ENCODE measurements at places on chromosomes 13 and 19.

DNA sequence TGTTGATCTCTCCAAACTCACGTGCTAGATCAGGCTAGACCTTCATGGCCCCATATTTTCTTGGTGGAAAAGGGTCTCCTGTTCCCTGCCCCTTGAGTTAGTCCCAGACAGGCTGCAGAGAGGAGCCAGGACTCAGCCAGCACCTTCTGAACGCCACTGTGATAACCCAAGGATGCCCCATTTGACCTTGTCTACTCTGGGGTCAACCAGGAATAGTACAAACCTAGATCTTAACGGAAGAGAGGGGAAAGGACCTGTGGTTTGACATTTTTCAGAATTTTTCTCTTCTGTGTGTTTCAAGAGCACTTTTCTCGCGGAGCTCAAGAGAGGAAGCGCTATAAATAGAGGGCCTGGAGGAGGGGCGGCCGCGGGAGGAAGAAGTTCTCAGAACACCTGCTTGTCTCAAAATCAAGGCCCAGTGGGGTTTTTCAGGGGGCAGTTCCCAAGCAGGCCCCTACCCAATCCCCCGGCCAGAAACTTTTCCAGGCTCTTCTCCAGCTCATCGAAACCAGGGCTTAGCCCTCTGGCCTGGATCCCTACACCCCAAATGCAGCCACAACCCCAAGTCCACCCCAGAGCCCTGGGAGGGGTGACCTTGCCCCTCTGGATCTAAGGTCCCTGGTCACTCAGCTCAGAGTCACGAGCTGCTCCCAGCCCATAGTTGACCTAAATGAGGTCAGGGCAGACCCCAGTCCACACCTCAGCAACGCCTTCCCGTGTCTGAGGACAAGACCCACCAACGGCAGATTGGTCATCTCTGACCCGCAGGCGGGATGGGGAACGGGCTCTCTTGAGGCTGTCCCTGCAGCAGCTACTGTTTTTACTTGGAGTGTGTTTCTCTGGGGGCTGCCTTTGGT, 75.6 kb upstream of the TM9SF2 start:
- DNase-seq, result no peak

- DNase-seq, result no peak
Measured at GRCh38 chr19:29677001-29677817, 11.9 kb downstream of the PLEKHF1 start.

DNA sequence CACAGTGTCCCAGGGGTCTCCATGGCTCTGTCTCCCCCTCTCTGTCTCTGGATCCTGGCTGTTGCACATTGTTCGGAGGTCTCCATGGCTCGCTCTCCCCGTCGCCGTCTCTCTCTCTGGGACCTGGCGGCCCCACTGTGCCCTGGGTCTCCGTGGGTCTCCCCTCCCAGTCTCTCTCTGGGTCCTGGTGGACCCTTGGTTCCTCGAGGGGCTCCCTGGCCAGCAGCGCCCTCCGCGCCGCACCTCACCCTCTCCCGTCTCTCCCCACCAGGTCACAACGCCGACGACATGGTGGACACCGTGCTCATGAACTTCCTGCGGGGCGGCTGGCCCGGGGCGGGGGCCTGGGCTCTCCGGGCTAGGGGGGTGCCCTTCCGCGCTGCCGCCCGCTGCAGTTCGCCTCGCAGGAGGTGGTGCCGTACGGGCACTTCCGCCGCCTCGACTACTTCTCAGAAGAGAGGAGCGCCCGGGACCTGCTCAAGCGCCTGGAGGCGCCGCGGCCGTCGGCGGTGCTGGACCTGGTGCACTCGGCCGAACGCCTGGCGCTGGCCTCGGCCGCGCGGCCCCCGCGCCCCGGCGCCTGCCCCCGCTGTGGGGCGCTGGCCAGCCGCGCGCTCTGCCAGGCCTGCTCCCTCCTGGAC, 29.1 kb downstream of the SIGLEC5 start:
- no peak for DNase-seq

DNA sequence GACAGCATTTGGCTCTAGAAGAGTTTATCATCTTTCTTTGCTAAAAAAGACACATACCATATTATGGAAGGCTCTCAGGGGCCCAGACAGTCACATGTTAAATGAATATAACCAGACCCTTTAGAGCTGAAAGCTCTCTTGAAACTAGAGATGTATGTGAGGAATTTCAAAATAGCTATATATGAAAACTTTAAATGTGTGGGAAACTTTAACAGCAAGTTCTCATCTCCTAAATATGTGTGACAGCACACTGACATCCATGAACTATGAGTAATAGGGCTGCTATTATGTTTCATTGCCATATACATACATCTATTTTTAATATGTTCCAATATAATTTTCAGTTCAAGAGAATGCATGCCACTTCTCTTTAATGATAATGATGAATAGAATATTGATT, 509.5 kb downstream of the GPC6 start:
- DNase-seq, result no peak

- peak; percentile 58 for DNase-seq
Measured at GRCh38 chr19:6632002-6632621, 37.8 kb downstream of the TNFSF14 start.

- DNase-seq, result no peak
Measured at GRCh38 chr19:45171211-45171623, 6.8 kb downstream of the TRAPPC6A start.

DNA sequence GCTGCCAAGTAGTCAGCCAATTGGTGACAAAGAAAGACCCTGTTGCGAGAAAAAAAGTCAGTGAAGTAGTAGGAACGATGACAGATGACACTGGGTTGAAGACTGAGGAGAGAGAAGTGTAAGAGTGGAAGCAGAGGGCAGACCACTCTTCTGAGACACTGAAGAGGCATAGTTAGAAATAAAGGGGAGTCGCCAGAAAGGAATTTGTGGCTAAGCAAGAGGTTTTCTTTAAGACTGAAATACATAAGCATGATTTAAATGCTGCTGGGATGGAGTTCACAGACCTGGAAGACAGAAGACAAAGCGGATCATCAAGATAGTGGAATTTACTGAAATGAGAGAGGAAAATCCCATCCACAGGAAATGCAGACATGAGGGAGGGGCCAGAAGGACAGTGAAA, 56.2 kb upstream of the USPL1 start:
- no peak for DNase-seq

DNA sequence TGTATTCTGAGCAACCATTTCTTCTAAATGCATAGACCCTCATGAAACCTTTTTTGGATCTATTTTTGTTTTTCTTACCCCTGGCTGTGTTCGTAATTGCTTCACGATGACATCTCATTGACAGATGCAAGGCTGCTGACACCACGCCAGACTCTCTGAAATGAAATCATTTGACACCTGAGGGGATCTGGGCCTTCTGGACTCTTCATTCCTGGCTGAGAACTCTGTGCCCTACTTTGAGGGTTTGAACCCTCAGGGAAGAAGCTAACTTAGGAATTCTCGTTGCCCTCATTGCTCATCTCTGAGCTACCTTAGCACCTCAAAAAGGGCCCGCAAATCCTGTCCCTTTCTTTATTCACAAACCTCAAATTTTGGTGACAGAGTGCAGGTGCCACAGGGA, 40.5 kb upstream of the NBEA start:
- no peak for DNase-seq

- DNase-seq, result no peak
Measured at GRCh38 chr13:101332583-101332982, 83.7 kb downstream of the NALCN start.

DNA sequence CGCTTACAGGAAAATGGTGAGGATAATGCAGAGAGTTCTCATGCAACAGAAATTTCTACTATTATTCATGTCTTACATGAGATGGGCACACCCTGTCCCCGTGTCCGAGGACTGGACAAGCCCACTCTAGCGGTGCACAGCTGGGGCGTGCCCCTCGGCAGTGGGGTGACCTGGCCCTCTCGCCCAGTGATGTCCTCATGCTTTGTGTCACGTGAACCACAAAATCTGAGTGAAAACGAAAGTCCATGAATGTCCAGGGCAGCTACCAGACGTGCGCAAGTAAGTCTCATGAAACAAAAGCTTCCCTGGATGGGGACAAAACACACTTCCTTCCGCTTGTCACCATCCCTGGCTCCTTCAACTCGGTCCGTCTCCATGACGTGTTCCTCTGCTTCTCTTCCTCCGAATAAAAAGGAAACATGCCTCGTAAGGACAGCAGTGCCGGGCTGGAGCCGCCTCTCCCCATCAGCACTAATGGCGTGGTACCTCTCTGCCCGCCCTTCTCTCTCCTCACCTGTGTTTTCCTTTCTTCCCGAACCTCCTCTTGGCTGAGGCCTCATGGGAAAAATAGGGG, 45.6 kb downstream of the ANKRD10 start:
- no peak for DNase-seq

DNA sequence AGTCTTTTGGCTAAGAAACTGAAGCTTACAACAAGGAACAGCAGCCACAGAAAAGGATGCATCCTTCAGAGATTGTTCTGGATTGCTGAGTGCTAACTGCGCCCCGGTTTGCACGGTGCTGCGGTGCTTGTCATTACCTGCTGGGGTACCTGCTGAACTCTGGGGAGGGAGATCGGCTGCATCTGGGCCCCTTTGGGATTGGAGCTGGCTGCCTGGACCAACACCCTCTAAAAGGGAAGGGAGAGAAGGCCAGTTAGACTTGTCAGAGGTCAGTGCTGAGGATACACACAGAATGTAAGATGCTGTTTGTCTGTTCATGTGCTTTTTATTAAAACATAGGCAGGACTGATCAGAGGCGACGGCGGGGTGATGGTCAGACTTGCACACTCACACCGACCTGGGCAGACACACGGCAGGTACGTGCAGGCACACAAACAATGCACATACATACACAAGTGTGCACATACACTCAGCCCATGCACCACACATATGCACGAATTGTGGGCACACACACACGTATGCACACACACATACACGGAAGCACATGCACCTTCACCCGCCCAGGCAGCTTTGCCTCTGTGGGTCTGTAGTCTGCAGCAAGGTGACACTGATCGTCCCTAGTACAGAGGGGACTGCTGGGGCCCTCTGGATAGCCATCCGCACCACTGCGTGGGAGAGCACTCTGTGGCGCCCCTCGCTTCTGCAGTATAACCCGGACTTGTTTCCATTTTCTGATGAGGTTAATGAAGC, 66.1 kb downstream of the RFX2 start:
- no peak for DNase-seq

DNA sequence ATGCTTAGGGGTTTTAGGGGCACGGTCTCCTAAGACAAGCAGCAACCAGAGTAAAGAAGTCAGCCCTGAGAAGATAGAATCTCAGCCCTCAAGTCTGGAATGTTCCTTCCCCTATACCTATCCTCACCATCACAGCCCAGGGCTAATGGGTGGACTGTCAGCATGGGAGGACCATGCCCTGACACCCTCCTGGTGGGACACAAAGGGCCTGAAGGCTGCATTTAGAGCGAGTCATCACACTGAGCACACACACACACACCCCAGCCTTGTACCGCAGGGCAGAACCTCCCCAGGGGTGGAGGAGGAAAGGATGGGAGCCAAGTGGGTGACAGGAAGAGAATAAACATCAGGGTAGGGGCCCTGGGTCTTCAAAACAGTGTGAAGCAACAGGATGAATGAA, 174.8 kb upstream of the SERP2 start:
- no peak for DNase-seq

- DNase-seq, result no peak
Measured at GRCh38 chr13:25581351-25581750, 209.6 kb downstream of the ATP8A2 start.

GRCh38 chr19:54317108-54317964, 4.4 kb upstream of the LILRA5 start:
- no peak for DNase-seq

DNA sequence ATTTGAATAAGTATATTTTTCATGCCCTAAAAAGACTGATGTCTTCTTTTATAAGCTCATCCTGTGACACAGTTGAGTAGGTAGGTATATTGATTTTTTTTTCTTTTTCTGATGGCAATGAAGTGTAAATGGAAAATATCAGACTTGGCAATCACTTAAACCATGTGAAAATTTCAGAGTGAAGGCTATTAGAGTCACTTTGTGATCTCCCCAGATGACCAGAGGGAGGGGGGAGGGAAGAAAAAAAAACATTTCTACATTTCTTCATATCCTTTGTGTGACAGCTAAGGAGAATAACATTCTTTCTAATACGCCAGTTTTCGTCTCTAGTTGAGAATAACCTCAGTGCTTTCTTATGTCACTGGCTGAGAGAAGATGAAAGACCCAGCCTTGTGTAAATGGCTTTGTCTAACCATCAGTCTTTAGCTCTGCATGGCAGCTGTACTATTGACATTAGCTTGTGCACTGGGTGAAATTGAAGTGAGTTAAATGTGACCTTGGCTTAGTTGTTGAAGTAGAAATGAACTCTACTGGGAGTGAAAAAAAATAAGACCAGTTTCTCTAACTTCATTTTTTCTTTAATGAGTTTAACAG, 332.1 kb upstream of the DACH1 start:
- no peak for DNase-seq

- no peak for DNase-seq
Measured at GRCh38 chr19:15424121-15424520, 5.3 kb upstream of the AKAP8L start.

DNA sequence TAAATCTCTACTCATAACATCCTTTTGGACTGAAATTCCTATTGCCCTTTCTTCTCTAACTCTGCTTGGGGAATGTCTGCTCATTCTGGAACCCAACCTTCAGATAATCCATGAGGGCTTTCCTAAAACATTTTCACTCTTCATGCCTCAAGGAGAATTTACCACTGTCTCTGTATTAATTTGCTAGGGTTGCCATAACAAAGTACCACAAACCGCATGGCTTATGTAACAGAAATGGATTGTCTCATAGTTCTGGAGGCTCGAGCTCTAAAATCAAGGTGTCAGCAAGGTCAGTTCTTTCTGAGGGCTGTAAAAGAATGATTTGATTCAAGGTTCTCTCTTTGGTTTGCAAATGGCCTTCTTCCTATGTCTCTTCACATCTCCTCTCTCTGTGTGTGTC, 209.7 kb downstream of the LACC1 start:
- DNase-seq, result no peak

- DNase-seq, result no peak
Measured at GRCh38 chr13:59346999-59347723, 816.6 kb downstream of the DIAPH3 start.

DNA sequence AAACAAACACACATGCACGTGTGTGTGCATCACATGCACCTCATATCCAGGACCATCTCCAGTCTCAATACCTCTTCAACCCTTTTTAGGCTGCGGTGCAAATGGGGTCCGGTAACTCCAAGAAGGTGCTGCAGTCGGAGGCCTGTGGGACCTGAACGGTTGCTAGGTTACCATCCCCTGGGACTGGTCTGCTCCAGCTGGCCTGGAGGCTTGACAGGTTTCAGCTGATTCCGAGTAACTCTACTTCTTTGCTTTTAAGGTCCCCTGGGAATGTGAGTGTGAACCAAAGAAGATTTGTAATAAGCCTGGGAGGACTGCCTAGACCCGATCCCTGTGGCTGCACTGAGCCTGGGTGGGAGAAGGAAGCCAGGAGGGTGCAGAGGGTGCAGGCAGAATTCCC, 117.5 kb downstream of the CCNA1 start:
- no peak for DNase-seq

- DNase-seq, result no peak
Measured at GRCh38 chr13:41326661-41327060, 15.6 kb downstream of the NAA16 start.

GRCh38 chr19:35693422-35693821, 10.9 kb upstream of the ZBTB32 start:
- DNase-seq, result no peak

DNA sequence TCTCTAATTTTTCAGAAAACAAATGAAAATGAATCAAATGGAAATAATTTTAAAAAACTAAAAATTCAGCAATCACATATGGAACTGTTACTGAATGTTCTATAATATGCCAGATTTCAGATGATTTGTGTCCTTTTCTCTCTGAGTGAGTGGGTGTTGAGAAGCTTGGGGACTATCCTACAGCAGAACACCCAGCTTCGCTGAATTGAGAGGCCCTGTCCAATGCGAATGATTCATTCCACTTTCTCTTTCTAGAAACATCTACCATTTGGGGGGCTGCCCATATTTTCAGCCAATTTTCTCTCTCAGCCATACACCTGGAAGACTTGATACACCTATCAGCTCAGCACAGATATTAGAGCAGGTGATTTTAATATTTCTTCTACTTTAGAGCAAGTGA, 1666.7 kb downstream of the EFNB2 start:
- no peak for DNase-seq
